T-helper 17 cell (primary cell): ENCODE measurements at places on chromosomes 3 and 15. TPM values are rescaled to one million over a fixed set of nuclear protein-coding genes. Genes with fewer than 3 reads are reported as not detected.

- no peak overlapping the region for H3K4me3 ChIP-seq
- DNase-seq: no peak
- H3K36me3 ChIP-seq: peaks cover 7% of the 10 kb centered on the region
- H3K27ac ChIP-seq: no peak overlapping the region
These were observed 8.9 kb downstream of the PHLDB2 start for GRCh38 chr3:111867889-111868426.

SLC6A11 gene
- total RNA-seq: not detected

BCHE gene
- total RNA-seq: not detected

GRCh38 chr15:80326270-80326669 is 74.3 kb upstream of the CTXND1 start:
- peaks cover 24% of the 10 kb centered on the region for H3K27me3 ChIP-seq
- no peaks in the 10 kb centered on the region for H3K36me3 ChIP-seq
- no peaks in the 10 kb centered on the region for H3K4me1 ChIP-seq
- no peak for DNase-seq
- no peak overlapping the region for H3K4me3 ChIP-seq
- no peak overlapping the region for H3K27ac ChIP-seq

DNA sequence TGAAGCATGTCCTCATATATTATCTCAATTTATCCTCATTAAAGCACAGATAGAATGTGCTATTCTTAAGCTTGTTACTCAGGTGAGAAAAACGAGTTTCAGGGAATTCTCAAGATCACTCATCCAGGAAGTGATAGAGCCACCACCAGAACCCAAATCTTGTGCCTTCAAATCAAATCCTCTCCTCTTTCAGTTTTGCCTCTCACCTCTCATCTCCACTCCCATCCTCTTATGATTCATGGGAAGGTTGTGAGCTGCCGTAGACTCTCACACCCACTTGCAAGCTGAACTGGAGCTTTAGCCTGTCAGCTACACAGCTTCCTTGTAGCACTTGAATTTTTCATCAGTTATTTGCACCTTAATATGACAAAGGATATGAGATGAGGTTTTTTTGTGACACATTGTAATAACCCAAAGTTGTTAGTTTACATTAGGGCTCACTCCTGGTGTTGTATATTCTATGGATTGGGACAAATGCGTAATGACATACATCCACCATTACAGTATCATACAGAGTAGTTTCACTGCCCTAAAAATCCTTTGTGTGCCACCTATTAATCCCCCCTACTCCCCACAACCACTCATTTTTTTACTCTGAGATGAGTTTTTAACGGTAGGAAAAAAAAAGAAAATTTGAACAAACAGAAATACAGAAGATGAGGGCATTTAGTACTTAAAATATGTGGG is 25.7 kb downstream of the GPR15 start:
- peaks cover 55% of the 10 kb centered on the region for H3K4me1 ChIP-seq
- peak overlapping the region; percentile 79 for H3K4me3 ChIP-seq
- DNase-seq: no peak
- H3K27me3 ChIP-seq: no peaks in the 10 kb centered on the region

DNA sequence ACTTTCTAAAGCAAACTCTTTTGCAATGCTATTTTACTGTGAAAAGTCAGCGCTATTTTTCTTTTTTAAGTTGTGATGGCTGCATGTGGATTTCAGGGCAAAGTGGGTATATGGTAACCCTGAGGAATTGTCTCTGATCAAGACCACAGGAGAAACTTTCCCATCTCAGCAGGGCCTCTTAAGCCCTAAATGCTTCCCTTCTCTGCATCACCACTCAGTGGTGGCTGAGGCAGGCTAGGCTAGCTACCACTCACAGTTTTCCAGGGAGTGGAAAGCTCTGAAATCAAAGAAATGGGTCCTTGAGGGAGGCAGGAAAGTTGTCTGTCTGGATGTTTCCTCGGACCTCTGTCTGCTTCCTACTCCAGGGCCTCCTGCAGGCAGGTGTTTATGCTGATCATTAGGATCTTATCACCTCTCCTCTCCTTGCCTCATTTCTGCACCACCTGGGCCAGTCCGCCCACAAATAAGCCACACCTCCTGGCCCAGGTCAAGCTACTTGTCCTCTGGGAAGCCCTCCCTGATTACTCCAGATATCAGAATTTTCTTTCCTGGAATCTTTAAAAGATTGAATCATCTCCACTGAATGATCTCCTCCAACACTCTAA is 37.0 kb downstream of the CEMIP start:
- no peak overlapping the region for H3K27ac ChIP-seq
- peaks cover 51% of the 10 kb centered on the region for H3K27me3 ChIP-seq
- no peaks in the 10 kb centered on the region for H3K36me3 ChIP-seq
- H3K4me1 ChIP-seq: no peaks in the 10 kb centered on the region
- no peak for DNase-seq
